ENCODE measurements at places on chromosomes 16 and 17. TPM values are rescaled to one million over a fixed set of nuclear protein-coding genes. Genes with fewer than 3 reads are reported as not detected.

Gene CTRB2
- 9.1 TPM for total RNA-seq

Gene KREMEN2
- not detected for total RNA-seq

DNA sequence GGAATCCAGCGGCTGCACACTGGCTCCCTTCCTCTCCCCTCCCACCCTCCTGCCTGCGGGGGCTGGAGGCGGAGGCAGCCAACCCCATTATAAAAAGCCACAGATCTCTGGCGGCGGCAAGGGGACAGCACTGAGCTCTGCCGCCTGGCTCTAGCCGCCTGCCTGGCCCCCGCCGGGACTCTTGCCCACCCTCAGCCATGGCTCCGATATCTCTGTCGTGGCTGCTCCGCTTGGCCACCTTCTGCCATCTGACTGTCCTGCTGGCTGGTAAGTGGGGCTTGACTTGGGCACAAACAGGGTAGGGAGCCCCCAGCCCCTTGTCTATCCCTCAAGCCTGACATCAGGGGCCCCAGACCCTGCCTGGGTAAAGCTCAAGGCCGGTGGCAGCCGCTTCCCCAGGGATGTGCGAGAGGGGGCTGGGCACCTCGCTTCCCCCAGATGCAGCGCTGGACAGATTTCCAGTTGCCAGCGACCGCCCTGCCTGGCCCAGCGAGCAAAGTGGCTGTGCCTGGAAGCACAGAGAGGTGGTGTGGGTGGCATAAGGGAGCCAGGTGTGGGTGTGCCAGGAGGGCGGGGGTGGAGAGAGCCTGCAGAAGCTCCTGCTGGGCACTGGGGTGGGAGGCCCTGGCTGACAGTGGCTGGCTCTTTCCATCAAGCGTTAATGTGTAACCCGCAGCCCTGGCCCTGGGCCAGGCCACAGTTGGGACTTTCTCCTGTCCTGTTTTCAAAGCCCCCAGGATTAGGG lies at the start of gene CX3CL1:
Gene CX3CL1, plus strand, starts transcription at position 119 of the 745 bp plus-strand sequence. Its CDS starts 79 bp downstream, at position 198.
- DNase-seq, result peak; percentile 80

DNA sequence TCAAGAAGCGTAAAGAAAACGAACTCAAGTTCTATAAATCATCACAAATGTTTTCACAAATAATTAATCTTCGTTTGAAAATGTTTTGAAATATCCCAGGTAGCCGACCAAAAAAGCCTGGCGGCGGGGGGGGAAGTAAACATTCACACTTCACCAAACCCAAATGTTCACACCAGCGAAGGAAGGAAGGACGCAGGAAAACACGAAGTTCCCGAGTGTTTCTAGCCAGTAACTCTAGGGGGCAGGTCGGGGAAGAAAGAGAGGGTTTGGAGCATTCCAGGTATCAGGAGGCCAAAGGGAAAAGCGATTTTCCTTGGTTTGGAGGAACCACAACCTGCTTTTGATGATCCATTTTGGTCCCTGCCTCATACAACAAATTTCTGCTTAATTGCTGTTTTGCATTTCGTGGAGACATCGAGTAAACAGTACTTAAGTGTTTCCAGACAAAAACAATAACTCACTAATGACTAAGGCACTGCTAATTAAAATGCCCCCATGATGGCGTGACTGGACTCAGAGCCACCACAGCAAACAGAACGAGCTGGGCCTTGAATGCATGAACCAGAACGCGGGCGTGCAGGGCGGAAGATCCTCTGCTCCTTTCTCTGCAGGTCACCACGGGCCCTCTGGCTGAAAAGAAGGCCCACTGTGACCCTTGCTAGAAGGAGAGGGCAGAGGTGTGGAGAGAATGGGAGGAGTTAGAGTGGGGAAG lies 16.6 kb downstream of the ZFHX3 start:
- no peak for DNase-seq

Data from aorta (tissue), 5 donors.